ENCODE measurements at places on chromosomes 12 and 14.

DNA sequence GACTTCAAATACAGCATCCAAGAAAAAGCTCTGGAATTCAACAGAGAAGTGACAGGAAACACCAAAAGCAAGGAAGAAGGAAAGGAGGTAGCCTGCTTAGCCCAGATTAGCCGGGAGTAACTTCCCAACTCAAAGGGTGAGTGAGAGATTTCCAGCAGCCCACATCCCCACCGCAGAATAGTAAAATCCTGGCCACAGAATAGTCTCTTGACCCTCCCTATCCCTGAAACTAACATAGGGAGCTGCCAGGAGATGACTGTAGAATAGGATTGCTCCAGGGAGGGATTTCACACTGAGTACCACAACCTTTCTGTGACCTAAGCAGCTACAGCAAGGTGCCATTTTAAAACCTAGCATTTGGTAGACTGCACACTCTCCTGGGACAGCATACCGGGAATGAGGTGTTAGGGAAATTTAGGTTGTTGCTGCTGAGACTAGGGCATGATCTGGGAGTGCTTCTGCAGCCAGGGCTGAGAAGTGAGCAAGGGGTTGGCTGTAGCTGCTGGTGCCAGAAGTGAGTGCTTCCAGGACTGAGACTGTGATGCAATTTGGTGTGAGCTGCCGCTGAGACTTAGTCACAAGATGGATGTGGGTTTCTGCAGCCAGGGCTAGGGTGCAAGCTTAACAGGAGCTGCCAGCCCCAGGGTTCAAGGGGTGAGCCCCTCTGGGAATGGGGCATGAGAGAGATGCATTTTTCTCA lies 66.0 kb downstream of the TMTC3 start:
- DNase-seq = no peak

DNA sequence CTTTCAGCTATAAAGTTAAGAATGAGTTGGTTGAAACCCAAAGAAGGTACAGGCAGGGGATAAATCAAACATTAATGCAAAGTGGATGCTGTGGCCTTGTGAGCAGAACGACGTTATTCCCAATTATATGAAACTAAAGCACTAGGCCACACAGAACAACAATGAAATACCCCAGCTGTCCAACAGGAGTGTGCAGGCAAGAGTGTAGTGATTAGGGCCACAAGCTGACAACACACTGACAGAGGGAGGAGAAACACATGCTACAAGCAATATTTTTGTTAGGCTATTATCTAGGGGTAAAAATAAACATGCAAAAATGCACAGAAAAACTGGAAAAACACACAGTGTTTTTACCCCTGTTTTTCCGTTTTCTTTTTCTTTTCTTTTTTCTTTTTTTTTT lies 15.0 kb downstream of the MAP3K9 start:
- DNase-seq = no peak

DNA sequence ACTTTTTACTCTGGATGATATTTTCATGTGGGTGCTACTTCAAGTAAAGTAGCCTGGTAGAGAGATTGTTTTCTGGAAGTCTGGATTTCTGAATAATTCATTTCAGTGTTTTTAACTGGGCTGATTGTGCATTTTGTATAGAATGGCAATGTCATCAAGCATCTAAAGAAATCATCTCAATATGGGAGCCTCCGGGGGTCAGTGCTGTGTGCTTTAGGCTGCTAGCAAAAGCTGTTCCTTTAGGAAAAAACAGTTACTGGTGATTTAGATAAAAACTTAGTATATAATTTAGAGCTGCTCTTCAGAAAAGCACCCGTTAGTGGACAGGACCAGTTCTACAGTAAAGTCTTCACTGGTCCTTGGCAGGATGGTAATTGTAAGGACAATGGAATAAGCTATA lies 5.1 kb downstream of the UBE3B start:
- no peak for DNase-seq

GRCh38 chr12:55983232-55983842 lies 9.5 kb downstream of the RAB5B start:
- DNase-seq = no peak

GRCh38 chr12:106461730-106462129 lies 104.2 kb downstream of the POLR3B start:
- no peak for DNase-seq

DNA sequence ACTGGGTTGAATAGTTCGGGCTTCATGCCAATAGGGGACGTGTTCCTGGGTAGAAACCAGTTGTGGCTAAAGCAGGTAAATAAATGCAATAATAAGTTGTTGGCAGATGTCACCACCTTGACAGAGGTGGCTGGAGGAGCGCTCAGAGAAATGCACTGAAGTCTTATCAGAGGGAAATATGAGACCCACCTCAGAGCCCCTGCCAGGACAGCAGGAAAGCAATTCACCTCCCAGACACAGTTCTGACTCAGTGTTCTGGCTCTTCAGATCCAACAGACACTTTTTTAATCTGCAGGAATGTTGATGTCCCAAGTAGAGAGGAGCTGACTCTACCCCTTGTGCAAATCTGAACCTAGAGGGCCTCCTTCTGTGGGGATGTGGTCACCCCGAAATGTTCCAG lies 687.1 kb upstream of the FBXO33 start:
- no peak for DNase-seq

DNA sequence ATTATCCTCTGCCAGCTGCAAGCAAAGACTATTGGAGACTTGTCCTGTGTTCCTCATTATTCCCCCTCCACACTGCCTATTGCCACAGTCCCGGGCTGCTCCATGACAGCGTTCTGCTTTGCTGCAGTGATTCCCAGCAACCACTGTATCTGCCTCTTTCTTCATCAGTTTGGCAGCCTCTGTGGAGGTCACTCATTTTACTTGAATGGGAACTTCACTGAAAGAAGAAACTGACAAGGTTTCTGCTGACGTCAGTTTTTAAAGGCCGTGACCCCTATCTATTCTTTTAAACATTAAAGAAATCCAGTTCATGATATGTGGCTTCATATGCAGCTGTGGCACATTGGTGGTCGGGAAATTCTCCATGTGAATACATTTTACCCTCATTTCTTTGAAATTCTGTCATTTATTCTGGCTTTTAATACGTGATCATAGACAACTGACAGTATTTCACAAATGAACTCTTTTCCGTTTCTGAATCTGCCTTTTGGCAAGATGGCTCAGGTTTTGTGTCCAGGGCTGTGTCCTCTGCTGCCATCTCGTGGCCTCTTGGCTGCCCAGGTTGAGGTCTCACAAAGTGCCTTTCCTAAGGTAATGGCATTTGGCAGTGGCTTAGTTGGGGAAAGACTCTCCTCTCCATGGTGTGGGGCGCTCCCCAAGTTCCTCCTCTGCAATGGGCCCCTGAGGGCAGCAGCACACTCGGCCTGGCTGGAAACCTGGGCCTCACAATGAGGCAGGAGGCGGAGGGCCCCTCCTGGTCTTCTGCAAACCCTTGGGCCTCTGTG lies 5.8 kb downstream of the TMEM253 start:
- peak; percentile 20 for DNase-seq

- DNase-seq = no peak
Measured at GRCh38 chr12:10339053-10339840, 31.6 kb downstream of the KLRD1 start.

GRCh38 chr12:93419388-93420034 lies 22.2 kb downstream of the UBE2N start:
- no peak for DNase-seq

DNA sequence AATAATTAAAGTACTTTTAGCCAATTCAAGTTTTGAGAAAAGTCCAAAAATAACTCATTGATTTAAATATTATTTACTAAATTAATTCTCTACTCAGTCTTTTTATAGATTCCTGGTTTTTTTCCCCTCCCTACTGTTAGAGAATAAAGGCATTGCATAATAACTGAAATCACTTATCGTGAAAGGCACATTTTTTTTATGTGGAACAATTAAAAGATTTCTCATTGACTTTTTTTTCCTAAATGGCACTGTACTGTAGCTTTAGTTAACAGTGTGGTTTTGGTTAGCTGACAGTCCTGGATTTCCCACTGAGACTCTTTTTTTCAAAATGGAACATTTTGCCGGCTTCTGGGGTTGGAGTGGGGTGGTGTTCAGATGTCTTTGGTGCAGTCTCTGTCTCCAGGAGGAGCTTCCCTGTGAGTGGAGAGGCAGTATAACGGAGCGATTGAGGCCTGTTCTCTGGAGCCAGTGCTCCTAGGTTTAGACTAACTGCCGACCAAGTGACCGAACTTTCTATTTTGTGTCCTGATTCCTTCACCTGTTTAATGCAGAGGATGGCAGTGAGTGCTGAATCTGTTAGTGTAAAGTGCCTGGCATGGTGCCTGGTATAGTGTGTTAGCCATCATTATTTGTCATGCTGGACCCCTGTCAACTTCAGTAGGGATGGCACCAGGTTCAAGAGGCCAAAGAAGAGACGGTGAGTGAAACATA lies 117.7 kb downstream of the ADCK1 start:
- DNase-seq = no peak

- no peak for DNase-seq
Measured at GRCh38 chr12:75982979-75983660, 48.5 kb downstream of the PHLDA1 start.

DNA sequence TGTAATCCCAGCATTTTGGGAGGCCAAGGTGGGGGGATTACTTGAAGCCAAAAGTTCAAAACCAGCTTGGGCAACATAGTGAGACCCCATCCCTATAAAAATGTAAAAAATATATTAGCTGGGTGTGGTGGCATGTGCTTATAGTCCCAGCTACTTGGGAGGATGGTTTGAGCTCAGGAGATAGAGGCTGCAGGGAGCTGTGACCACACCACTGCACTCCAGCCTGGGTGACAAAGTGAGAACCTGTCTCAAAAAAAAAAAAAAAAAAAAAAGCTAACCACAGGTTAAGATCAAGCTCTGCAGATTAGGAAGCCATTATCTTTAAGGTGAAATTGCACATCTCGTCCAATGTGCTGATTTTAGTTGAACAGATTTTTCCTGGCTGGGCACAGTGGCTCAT lies 23.7 kb upstream of the CERS5 start:
- DNase-seq = no peak

GRCh38 chr14:61262082-61262481 lies 19.1 kb downstream of the TMEM30B start:
- DNase-seq = no peak

DNA sequence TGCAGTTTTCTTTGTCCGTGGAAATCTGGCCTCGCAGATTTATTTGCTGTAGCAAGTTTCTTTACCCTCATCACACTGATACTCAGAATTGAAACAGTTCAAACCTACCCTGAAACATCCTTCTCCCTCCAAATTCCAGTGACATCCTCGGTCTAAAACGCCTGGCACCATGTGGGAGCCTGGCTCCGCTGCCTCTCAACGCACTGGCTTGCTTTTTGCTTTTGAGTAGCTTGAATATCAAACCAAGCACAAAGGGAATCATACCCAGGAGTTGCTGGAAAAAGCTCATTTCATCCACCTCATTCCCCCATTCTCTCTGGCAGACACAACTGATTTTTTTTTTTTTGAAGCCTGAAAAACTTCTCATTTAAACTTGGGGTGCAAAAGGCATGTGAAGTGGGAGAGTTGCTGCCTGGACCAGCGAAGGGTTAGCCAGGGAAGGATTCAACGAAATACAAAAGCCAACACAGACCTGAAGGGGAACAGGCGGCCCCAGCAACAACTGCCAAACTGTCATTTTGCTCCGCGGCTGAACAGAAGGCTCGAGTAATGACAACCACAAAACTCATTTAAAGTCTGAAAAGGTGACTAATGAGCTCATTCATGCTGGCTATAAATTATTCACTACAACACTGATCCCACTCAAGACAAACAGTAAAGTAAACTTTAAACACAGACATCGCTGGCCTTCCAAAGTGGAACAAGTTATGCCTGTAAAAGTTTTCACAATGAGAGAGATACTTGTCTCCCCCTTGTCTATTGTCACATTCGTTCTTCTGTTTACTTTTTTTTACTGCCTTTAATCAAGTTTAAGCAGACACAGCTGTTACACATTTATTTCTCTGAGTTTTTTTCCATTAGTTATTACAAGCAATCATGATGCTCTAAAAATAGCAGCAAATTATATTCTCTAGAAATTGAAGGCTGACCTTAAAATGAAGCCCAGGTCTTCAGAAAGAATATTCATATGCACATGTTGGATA lies 12.5 kb upstream of the FOXN3 start:
- no peak for DNase-seq

GRCh38 chr14:29536886-29537511 lies 390.6 kb downstream of the PRKD1 start:
- DNase-seq = no peak

- DNase-seq = no peak
Measured at GRCh38 chr12:24760606-24761378, 188.1 kb downstream of the BCAT1 start.

DNA sequence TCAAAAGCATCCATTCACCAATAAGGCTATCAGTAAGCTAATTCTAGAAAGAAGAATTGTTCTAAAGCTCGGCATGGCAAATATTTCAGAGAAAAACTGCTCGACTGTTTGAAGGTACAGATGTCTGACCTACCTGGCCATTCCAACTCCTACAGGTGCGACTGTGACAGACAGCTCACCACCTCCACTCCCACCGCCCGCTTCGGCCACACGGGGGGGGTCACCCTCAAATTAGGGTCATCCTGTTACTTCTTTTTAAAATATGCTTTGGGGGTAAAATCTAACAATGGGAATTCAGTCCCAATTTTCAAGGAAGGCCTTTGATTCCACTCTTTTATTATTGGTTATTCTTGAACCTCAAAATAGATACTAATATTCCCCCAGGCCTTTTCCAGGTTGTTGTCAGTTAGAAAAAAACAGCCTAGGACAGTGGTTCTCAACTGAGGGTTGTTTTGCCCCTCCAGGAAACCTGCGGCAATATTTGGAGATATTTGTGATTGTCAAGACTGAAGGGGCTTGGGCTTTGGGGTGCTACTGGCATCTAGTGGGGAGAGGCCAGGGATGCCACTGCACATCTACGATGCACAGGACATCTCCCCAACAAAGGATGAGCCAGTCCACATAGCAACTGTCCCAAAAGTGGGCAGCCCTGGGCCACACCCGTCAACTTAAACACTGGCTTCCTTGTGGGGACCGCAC lies 81.2 kb downstream of the BCL11B start:
- no peak for DNase-seq

GRCh38 chr12:39884616-39885125 lies 221.2 kb downstream of the SLC2A13 start:
- DNase-seq = no peak

DNA sequence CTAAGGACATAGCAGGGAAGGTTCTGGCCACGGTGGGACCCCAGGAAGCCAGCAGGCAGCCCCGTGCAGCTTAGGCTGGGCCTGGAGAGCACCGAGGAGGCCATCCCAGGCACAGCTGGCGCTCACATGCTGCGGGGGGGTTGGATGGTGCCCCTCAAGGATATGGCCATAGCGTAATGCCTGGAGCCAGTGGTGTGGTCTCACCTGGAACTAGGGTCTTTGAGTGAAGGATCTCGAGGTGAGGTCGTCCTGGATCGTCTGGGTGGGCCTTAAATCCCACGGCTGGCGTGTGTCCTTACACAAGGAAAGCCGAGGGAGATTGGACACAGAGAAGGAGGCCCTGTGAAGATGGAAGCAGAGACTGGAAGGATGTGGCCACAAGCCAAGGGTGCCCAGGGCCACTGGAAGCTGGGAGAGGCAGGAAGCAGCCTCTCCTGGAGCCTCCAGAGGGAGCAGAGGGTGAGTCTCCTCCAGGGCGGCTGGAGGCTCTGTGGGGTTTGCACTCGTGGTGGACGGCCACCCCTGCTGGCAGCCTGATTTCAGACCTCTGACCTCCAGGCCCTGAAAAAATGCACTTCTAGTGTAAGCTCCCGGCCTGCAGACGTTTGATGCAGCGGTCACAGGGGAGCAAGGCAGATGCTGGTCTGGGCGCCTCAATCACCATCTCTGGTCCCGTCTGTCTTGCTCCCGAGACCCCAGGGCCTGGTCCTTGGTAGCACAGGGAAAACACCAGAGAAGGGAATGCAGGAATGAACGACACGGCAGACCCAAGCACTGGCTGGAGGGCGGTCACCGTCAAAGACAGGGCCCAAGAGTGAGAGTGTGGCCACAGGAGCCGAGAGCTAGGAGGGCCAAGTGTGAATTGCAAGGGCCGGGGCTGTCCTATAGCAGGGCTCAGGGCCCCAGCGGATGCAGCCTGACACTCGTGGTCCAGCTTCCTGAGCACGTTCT lies 218.6 kb downstream of the KIF26A start:
- no peak for DNase-seq

Measured in activated gamma-delta T cell (primary cell).